SK-N-SH (cell line): ENCODE measurements at places on chromosomes 2 and 18. TPM values are rescaled to one million over a fixed set of nuclear protein-coding genes. Genes with fewer than 3 reads are reported as not detected.

Gene MARCO
- polyA plus RNA-seq = not detected in 2 replicates

Gene COL4A3
- not detected in 2 replicates for polyA plus RNA-seq

Gene TEKT4
- polyA plus RNA-seq = not detected in 2 replicates

Gene LAPTM4A
- polyA plus RNA-seq = 306 and 350 TPM in 2 replicates

Gene SCN9A
- polyA plus RNA-seq = 5.9 and 7.8 TPM in 2 replicates
